ENCODE measurements at places on chromosomes 2 and 18. TPM values are rescaled to one million over a fixed set of nuclear protein-coding genes. Genes with fewer than 3 reads are reported as not detected.

DNA sequence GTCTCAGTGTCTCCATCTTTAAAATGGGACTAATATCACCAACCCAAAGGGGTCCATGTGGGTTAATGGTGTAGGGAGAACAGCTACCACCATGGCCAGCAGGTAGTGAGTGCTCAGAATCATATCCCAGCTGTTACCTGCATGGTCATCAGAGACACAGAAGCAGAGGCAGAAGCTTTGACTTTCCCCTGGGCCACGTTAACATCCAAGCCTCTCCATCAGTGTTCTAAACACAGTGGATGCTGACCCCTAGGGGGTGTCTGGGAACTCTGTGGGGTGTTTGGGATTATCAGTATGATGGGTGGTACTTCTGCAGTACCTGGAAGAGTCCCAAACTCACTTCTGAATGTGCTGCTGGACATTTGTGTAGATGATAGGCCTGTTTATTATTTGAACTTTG is 93.6 kb downstream of the GYPC start:
- no peak for DNase-seq

DNA sequence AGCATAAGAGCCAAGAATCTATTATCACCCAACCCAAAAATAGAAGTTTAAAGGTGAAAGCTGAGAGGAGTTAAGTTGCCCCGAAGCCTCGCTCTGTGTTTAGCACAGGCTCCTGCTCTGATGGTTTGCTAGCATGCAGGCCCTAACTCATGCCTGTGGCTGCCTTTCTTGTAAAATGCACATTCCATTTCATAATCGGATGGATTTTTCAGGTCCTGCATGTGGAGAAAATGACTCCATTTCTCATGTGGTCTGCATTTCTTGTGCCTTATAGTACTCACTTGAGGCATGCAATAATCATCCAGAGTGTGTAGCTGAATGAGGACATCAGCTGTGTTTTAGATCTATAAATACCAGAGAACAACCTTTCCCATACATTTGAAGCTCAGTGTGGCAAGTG is 381.8 kb downstream of the CPS1 start:
- DNase-seq = no peak

The CABYR gene
- 4.8 TPM for total RNA-seq

- no peak for DNase-seq
Observed at GRCh38 chr2:70024284-70024683, 62.9 kb upstream of the ASPRV1 start.

The CRYGD gene
- 0.95 TPM for total RNA-seq

- no peak for DNase-seq
Observed at GRCh38 chr2:101007415-101008345, 5.6 kb downstream of the RPL31 start.

DNA sequence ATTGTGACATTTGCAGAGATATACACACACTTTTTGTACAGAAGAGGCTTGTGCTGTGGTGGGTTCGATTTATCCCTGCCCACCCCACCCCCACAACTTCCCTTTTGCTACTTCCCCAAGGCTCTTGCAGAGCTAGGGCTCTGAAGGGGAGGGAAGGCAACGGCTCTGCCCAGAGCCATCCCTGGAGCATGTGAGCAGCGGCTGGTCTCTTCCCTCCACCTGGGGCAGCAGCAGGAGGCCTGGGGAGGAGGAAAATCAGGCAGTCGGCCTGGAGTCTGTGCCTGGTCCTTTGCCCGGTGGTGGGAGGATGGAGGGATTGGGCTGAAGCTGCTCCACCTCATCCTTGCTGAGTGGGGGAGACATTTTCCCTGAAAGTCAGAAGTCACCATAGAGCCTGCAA is 40.0 kb downstream of the STEAP3 start:
- no peak for DNase-seq

GRCh38 chr2:25251422-25252273 is 83.3 kb upstream of the POMC start:
- DNase-seq = no peak

- no peak for DNase-seq
Observed at GRCh38 chr2:227614246-227614645, 394 bp downstream of the SCYGR3 start.

The PJVK gene
- 10.9 TPM for total RNA-seq

DNA sequence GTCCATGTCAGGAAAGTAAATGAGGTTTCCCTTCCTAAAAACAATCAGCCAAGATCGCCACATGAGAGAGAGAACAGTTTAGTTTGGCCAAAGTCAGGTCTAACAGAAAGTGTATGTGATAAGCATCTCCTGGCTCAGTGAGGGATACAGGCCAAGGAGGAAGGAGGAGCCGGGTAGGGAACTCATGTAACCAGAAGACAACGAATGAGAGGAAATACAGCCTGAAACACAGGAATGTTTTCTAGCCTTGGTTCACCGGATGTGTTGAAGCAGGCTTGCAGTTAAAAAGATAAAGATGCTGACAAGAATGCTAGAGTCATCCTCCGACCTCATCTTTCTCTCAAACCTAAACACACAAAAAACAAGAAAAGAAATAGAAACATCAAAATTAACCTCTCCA is 283.9 kb upstream of the SIX2 start:
- DNase-seq = no peak

DNA sequence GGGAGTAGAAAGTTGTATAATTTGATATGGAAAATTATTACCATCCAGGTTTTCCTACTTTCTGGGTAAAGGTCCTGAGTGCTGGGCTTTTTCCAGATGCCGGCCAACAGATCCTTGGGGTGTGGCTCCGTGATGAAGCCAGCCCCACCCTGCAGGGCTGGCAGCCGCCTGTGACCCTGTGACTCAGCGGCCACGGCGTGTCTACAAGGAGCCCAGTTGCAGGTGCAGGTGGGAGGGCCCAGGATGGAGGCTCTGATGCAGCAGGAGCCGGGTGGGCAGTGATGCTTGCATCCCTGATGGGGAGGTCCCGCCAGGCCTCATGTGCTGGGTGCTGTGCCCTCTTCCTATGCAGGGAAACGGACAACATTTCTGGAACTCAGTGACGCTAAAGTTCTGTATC is 96.0 kb upstream of the ALKAL2 start:
- DNase-seq = no peak

DNA sequence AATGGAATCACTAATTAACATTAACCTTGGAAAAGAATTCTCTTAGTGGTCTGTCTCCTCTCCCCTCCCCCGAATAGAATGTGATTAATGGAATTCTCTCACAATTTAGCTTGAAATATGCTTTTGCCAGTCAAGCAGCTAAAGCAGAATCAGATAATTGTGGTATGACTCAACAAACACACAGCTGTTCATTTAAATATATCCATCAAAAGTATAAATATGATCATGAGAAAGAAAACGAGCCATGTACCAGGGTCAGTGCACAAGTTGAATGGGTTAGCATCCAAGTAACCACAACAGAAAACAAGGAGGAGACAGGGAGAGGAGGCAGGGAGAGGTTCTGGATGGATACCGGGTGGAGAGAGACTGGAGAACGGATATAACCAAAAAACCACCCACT is 66.9 kb downstream of the ACVR1 start:
- no peak for DNase-seq

The POTEI gene
- 0.05 TPM for total RNA-seq

GRCh38 chr2:16031058-16031847 is 90.9 kb downstream of the MYCN start:
- no peak for DNase-seq

DNA sequence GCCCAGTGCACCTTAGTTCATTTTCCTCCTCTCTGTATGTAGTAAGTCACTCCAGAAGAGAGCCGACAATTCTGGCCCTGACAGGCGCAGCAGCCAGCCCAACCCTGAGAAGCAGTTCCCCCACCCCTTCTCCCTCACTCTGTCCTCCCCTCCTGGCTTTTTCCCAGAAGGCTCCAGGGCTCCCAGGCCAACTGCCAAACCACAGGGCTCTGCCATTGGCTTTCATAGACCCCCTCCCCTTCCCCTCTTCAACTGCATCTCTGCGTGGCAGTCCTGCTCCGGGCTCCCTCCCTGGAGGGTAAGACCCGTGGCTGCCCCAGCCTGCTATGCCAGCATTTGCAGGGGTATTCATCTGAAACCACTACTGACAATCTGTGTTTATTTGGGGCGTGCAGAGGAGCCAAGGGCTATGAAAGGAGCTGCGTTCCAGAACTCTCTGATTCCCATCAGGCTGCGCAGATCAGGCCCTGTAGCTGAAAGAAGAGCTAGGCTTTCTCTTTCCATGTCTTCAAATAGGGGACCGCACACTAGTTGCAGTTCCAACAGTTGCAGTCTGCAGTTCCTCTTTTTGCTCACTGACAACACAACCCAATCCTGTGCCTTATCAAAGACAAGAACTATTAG is 388.6 kb upstream of the TNP1 start:
- DNase-seq = peak; percentile 93

The ARHGAP28 gene
- total RNA-seq = 84.0 TPM

- no peak for DNase-seq
Observed at GRCh38 chr2:163455815-163456214, 280.0 kb downstream of the FIGN start.

GRCh38 chr2:223001797-223002175 is 50.2 kb upstream of the KCNE4 start:
- no peak for DNase-seq

DNA sequence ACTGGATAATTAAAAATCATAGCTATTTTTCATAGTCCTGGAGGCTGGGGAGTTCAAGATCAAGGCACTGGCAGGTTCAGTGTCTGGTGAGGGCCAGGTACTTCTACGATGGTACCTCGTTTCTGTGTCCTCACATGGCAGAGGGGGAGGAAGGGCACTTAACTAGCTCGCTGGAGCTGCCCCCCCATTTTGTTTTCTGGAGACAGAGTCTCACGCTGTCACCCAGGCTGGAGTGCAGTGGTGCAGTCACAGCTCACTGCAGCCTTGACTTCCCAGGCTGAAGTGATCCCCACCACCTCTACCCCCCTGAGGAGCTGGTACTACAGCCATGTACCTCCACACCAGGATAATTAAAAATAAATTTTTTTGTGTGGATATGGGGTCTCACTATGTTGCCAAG is 40.3 kb downstream of the ASB1 start:
- no peak for DNase-seq

The DSC3 gene
- 9.4 TPM for total RNA-seq

The RNF144A gene
- 28.5 TPM for total RNA-seq

GRCh38 chr2:174076975-174077374 is 111.8 kb upstream of the SP3 start:
- DNase-seq = no peak

Measured in urinary bladder (tissue), 4 donors.